ENCODE measurements at places on chromosomes 12 and 14.

DNA sequence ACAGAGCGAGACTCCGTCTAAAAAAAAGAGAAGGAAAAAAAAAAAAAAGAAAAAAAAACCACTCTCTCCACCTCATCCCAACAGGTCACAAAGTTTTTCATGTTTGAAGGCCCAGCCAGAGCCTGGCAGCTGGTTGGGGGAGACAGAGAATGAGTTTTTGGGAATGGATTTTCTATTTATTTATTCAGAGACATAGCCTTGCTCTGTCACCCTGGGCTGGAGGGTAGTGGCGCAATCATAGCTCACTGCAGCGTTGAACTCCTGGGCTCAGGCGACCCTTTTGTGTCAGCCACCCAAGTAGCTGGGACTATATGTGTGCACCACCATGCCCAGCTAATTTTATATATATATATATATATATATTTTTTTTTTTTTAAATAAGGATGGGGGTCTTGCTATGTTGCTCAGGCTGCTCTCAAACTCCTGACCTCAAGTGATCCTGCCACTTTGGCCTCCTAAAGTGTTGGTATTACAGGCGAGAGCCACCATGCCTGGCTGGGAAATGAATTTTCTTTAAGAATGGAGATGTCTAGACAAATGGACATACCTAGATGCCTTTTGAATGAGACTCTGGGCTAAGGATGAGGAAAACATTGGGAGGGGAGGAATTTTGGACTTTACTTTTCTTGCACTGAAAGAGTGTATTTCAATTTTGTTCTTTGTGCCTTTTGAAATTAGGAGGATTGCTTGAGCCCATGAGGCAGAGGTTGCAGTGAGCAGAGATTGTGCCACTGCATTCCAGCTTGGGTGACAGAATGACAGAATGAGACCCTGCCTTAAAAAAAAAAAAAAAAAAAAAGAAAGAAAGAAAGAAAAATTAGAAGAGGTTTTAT, 16.9 kb upstream of the PPP1R1A start:
- no peak overlapping the region for H3K27ac ChIP-seq
- H3K4me1 ChIP-seq: no peaks in the 10 kb centered on the region
- no peak overlapping the region for H3K4me3 ChIP-seq
- H3K36me3 ChIP-seq: no peaks in the 10 kb centered on the region
- DNase-seq: no peak
- H3K27me3 ChIP-seq: peaks cover 26% of the 10 kb centered on the region

DNA sequence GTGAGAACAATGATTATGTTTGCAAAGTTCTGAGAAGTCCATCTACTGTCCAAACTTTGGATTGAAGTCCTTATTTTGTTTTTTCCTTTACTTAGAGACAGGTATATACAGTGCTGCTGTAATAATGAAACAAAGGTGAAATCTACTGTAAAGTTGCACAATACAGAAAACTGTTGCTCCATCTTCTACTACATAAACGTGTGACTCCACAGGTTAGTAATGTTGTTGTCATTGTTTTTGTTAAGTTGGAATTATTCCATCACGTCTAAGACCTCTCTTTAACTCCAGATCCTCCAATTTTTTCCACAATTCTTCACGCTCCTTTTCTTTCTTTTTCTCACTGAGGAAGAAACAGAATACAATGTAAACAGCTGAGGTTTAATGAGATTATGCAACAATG, 57.0 kb upstream of the GPHB5 start:
- H3K27me3 ChIP-seq: no peaks in the 10 kb centered on the region
- H3K4me1 ChIP-seq: no peaks in the 10 kb centered on the region
- no peak for DNase-seq
- H3K4me3 ChIP-seq: no peak overlapping the region
- no peak overlapping the region for H3K27ac ChIP-seq
- peaks cover 20% of the 10 kb centered on the region for H3K36me3 ChIP-seq

GRCh38 chr12:51227962-51228361, 10.1 kb upstream of the POU6F1 start:
- H3K4me3 ChIP-seq: no peak overlapping the region
- no peaks in the 10 kb centered on the region for H3K4me1 ChIP-seq
- no peaks in the 10 kb centered on the region for H3K36me3 ChIP-seq
- no peaks in the 10 kb centered on the region for H3K27me3 ChIP-seq
- DNase-seq: no peak

- H3K27ac ChIP-seq: no peak overlapping the region
- no peak for DNase-seq
- H3K27me3 ChIP-seq: no peaks in the 10 kb centered on the region
- H3K4me1 ChIP-seq: peaks cover 20% of the 10 kb centered on the region
Observed at GRCh38 chr12:76308866-76309265, 39.3 kb downstream of the BBS10 start.

- H3K27ac ChIP-seq: no peak overlapping the region
- no peak overlapping the region for H3K4me3 ChIP-seq
- peak; percentile 14 for DNase-seq
- H3K4me1 ChIP-seq: no peaks in the 10 kb centered on the region
Observed at GRCh38 chr12:109670731-109671130, 42.9 kb upstream of the FAM222A start.

- H3K4me1 ChIP-seq: peaks cover 81% of the 10 kb centered on the region
- no peak for DNase-seq
- no peak overlapping the region for H3K27ac ChIP-seq
Observed at GRCh38 chr14:93039649-93040315, 75.9 kb downstream of the ITPK1 start.

- H3K27me3 ChIP-seq: no peaks in the 10 kb centered on the region
- DNase-seq: no peak
- no peak overlapping the region for H3K4me3 ChIP-seq
- H3K4me1 ChIP-seq: no peaks in the 10 kb centered on the region
- no peaks in the 10 kb centered on the region for H3K36me3 ChIP-seq
- no peak overlapping the region for H3K27ac ChIP-seq
Observed at GRCh38 chr14:83309833-83310232, 1776.2 kb upstream of the SEL1L start.

DNA sequence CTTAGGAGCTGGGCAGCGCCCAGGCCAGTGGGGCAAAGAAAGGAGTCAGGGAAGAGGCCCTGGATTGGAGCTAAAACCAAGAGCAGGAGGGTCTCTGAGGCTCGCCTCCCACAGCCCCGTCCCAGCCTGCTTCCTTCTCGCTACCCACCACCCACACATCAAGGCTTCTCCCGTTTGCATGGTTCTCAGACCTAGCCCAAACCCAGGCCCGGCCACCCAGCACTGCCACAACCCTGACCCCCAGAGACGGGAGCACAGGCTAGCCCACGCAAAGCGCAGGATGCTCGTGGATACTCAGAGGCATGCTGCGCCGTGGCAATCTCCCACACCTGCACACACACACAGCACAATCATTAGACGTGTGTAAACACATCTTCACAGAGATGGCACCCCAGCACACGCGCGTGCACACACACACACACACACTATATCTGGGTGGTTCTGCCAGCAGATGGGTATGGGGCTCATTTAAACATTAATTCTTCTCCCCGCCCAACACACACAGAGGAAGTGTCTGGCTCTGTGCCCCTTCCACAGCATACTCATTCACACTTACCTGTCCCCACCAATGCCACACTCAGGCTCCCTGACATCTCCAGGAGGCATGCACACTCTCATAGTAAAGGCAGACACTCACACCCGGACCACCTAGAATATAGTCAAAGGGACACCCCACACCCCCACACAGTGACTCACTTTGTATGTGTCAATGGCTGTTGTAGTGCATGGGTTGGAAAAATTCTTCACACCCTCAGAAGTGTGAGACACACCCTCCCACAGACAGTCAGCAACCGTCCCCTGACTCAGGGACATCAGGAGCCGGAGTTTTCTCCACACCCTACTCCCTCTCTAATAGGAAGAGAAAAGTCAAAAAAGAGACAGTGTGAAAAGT, 1.1 kb downstream of the CARMIL3 start:
- DNase-seq: no peak
- H3K4me3 ChIP-seq: peak overlapping the region; percentile 66
- no peaks in the 10 kb centered on the region for H3K36me3 ChIP-seq
- peaks cover 37% of the 10 kb centered on the region for H3K27me3 ChIP-seq
- H3K27ac ChIP-seq: no peak overlapping the region

- DNase-seq: no peak
- no peak overlapping the region for H3K4me3 ChIP-seq
- no peaks in the 10 kb centered on the region for H3K27me3 ChIP-seq
- peak overlapping the region; percentile 76 for H3K27ac ChIP-seq
Observed at GRCh38 chr12:70197345-70197744, 45.9 kb upstream of the CNOT2 start.

DNA sequence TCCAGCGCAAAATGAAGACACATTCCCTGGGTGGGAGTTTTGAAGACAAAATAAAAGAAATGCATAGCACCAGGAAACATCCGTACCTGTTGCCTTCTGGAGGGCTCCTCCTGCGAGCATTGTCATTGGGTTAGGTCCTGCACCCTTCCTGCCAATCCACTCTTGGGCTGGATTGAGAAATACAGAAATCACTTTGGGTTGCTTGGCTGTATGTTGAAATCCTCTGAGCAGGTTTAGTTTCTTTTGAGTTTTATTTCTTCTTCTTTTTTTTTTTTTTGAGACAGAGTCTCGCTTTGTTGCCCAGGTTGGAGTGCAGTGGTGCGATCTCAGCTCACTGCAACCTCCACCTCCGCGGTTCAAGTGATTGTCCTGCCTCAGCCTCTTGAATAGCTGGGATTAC, 67.6 kb downstream of the ARF6 start:
- no peaks in the 10 kb centered on the region for H3K27me3 ChIP-seq
- no peaks in the 10 kb centered on the region for H3K36me3 ChIP-seq
- no peak overlapping the region for H3K4me3 ChIP-seq
- H3K4me1 ChIP-seq: peaks cover 16% of the 10 kb centered on the region

- no peaks in the 10 kb centered on the region for H3K36me3 ChIP-seq
- no peak overlapping the region for H3K27ac ChIP-seq
- DNase-seq: peak; percentile 40
- H3K4me3 ChIP-seq: no peak overlapping the region
- peaks cover 45% of the 10 kb centered on the region for H3K27me3 ChIP-seq
- peaks cover 7% of the 10 kb centered on the region for H3K4me1 ChIP-seq
Observed at GRCh38 chr12:30965613-30965985, 39.1 kb downstream of the TSPAN11 start.

DNA sequence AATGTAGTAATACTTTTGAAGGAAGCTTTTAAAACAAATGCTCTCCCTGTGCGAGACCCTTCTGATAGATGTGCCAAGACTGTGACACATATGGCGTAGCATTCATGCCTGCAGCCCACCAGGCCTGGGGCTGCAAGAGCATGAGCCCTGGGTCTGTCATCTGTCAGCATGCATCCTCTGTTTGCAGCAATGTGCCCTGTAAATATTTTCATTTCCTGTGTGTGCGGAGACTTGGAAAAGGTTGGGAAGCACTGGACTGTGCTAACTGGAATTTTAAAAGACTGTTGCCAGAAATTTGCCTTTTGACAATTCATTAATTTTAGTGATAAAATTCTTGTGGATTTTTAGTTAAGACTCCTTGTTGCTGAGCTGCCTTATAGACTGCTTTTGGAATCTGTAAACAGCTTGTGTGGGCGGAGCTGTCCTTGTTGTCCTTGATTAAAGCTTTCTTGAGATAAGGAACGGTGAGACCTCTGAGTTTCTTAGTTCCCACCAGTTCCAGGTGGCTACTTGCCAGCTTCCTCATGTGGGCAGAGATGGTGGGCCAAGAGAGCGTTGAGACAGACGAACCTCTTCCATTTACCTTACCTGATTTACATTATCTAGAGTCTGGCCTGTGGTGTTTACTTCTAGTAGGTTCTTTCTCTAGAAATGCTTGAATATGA, 23.4 kb downstream of the MARK3 start:
- no peaks in the 10 kb centered on the region for H3K27me3 ChIP-seq
- H3K36me3 ChIP-seq: peaks cover 3% of the 10 kb centered on the region
- H3K4me3 ChIP-seq: no peak overlapping the region
- no peak for DNase-seq

Data from chondrocyte (in vitro differentiated cells).